ENCODE measurements at places on chromosomes 4 and X.

GRCh38 chr4:72295966-72296557 is 264.3 kb downstream of the NPFFR2 start:
- H3K4me1 ChIP-seq, result no peaks in the 10 kb centered on the region
- no peaks in the 10 kb centered on the region for H3K36me3 ChIP-seq
- DNase-seq, result no peak
- no peak overlapping the region for H3K4me3 ChIP-seq
- no peak overlapping the region for H3K27ac ChIP-seq
- no peaks in the 10 kb centered on the region for H3K27me3 ChIP-seq

- H3K27ac ChIP-seq, result peak overlapping the region; percentile 91
- H3K4me3 ChIP-seq, result peak overlapping the region; percentile 81
- H3K36me3 ChIP-seq, result peaks cover 2% of the 10 kb centered on the region
- no peaks in the 10 kb centered on the region for H3K27me3 ChIP-seq
Observed at GRCh38 chr4:38667085-38667893, 3.3 kb downstream of the KLF3 start.

GRCh38 chr4:14087921-14088320 is 460.4 kb upstream of the BOD1L1 start:
- no peak for DNase-seq
- H3K36me3 ChIP-seq, result no peaks in the 10 kb centered on the region
- no peak overlapping the region for H3K4me3 ChIP-seq
- H3K4me1 ChIP-seq, result no peaks in the 10 kb centered on the region
- H3K27ac ChIP-seq, result no peak overlapping the region

GRCh38 chr4:40688446-40689095 is 58.9 kb upstream of the RBM47 start:
- no peaks in the 10 kb centered on the region for H3K4me1 ChIP-seq
- DNase-seq, result no peak
- no peak overlapping the region for H3K27ac ChIP-seq
- H3K27me3 ChIP-seq, result no peaks in the 10 kb centered on the region
- H3K36me3 ChIP-seq, result no peaks in the 10 kb centered on the region

GRCh38 chr4:172830295-172830764 is 338.3 kb upstream of the GALNT7 start:
- no peaks in the 10 kb centered on the region for H3K36me3 ChIP-seq
- H3K27ac ChIP-seq, result no peak overlapping the region

- H3K27me3 ChIP-seq, result no peaks in the 10 kb centered on the region
- no peak overlapping the region for H3K4me3 ChIP-seq
- no peak for DNase-seq
Observed at GRCh38 chrX:150790021-150790420, 96.8 kb downstream of the MTMR1 start.

DNA sequence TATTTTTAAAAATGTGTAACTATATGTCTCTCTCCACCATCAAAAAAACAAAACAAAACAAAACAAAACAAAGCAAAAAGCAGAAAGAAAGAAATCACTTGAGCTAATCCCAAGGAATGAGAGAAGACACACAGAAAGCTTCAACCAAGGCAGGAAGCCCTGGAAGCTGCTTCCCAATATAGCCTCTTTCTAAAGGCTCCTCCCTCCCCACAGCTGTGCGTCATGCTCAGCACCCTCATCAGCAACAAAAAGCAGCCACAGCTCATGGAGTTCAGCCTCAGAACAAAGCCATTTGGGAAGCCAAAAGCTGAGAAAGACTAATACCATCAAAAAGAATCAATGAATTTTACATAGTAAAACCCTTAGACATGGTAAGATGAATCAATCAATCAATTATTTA is 501.6 kb upstream of the SMIM31 start:
- H3K4me1 ChIP-seq, result no peaks in the 10 kb centered on the region
- H3K4me3 ChIP-seq, result no peak overlapping the region
- H3K36me3 ChIP-seq, result no peaks in the 10 kb centered on the region
- no peak for DNase-seq
- no peaks in the 10 kb centered on the region for H3K27me3 ChIP-seq

DNA sequence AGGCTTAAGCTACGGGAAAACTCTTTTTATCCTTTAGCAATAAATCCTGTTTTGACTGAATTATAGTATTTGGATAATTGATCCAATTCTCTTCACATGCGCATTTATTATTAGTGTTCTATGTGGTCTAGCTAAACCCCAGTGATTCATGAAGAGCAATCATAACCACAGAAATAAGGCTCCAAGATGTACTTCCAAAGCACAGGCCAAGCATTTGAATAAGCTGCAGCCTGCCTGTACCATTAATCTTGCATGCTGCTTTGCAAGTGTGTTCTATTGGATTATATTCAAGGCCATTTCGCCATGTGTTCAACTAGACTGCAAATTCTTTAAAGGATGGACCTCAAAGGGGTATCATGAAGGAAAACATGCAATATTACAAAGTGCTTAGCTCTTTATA is 385.2 kb upstream of the FAT1 start:
- no peak overlapping the region for H3K27ac ChIP-seq
- H3K36me3 ChIP-seq, result no peaks in the 10 kb centered on the region
- H3K27me3 ChIP-seq, result no peaks in the 10 kb centered on the region
- no peak overlapping the region for H3K4me3 ChIP-seq

DNA sequence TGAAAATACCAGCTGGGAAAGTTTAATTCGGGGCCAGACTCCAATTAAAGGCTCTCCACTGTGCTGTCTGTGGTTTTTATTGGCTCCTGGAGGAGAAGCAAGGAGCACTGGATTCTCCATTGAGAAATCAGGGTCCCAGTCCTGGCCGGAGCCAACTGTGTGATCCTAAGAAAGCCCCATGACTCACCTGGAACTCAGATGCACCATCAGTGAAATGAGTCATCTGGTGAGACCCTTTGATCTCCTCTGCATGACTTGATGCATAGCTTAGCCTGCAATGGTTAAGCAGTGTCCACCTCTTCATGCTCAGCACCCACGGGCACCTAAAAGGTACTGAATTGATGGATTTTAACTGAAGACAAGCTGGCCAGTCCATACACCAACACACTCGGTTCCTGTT is 119.2 kb upstream of the VCX3B start:
- H3K4me1 ChIP-seq, result no peaks in the 10 kb centered on the region
- no peak for DNase-seq
- H3K27ac ChIP-seq, result no peak overlapping the region
- H3K4me3 ChIP-seq, result no peak overlapping the region
- H3K36me3 ChIP-seq, result no peaks in the 10 kb centered on the region

DNA sequence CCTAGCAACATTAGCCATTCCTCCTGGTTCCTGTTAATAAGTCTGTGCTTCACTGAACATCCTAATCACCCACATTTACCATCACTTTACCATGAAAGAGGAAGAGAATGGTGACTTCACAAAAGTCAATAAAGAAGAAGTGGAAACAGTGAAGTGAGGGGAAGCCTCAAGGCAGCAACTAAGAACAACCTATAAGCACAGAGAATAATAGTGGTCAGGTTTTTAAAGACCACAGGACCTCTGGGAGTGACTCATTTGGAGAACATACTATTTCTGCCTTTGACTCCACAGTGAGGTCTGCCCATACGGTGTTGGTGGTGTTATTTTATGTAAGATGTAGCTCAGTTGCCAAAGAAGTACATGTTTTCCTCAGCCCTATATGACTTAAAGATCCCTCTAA is 86.0 kb upstream of the TET2 start:
- H3K27me3 ChIP-seq, result no peaks in the 10 kb centered on the region
- no peak overlapping the region for H3K4me3 ChIP-seq
- H3K36me3 ChIP-seq, result no peaks in the 10 kb centered on the region

DNA sequence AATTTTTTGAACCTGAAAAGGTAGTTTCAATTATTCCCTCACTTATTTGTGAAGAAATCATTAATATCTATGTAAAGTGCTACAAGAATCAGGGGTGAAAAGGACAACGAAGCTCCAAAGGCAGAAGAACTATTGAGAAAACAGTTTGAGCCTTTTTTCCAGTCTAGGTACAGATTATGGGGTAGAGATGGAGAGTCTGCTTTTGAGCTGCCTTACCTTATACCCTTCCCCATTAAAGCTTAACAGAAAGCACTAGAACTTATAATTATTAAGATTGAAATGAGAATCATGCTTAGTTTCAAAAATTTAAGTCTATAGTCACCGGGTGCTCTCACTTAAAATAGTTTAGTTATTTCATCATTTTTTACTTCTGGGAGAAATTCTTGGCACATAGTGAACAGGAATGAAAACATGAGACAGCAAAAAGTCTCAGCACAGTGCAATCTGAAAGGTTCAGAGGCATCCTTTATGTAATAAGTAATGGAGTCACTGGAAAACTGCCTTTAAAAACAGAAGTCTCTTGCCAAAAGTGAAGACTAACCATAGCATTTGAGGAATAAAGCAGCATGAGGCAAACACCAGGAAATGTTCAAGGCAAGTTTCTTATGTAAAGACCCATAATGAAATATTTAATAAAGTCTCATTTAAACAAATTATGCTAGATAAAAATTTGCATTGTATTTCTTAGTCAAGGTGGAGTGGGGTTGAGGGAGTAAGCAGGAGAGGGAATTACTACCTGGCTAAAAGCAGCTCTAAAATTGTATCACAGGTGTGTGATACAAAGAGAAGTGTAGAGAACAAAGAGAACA is 5.1 kb upstream of the DCLK2 start:
- H3K27me3 ChIP-seq, result no peaks in the 10 kb centered on the region
- H3K36me3 ChIP-seq, result no peaks in the 10 kb centered on the region
- H3K27ac ChIP-seq, result no peak overlapping the region
- H3K4me3 ChIP-seq, result no peak overlapping the region
- H3K4me1 ChIP-seq, result peaks cover 10% of the 10 kb centered on the region

DNA sequence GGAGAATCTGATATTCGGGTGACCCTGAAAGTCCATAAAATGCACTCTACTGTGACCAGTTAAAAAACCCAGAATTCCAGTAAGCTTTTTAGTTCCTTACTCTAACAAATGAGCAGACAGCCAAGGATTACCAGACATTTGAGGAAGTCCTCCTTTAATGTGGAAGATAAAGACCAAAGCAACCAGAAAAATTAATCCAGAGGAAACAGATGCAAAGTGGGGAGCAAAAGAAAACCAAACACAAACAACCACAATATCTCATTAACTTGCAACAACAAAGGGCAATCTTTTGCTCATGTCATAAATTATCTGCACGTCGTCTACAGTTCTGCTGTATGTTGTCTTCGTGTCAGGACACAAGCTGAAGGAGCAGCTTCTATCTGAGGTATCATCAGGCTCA is 164.4 kb downstream of the PJA1 start:
- H3K27ac ChIP-seq, result no peak overlapping the region
- H3K27me3 ChIP-seq, result no peaks in the 10 kb centered on the region
- H3K4me3 ChIP-seq, result no peak overlapping the region

- H3K4me3 ChIP-seq, result no peak overlapping the region
- no peak overlapping the region for H3K27ac ChIP-seq
- no peaks in the 10 kb centered on the region for H3K36me3 ChIP-seq
- DNase-seq, result no peak
- H3K4me1 ChIP-seq, result no peaks in the 10 kb centered on the region
Observed at GRCh38 chr4:24662056-24662455, 77.7 kb upstream of the DHX15 start.

DNA sequence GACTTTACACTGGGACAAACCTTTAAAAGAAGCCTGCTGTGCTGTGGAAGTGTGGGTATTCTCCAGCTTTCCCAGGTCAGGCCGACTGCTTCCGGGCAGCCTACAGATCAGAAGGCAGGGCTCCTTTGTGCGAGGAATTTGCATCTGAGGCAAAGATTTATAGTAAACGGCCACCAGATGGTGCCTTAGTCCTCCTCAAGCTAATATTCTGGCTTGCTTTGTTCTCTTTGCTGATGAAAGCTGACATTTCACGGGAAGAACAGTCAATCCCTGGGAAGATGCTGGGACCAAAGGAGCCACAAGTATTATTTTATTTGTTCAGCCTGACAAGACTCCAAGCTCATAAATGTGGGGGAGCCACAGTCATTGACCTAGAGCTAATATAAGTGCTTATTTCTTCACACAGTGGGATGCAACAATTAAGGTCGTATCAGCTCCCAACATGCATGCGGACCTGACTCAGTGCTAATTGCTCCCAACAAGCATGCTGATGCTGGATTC is 120.7 kb upstream of the TRIM2 start:
- no peaks in the 10 kb centered on the region for H3K27me3 ChIP-seq
- no peak overlapping the region for H3K27ac ChIP-seq
- H3K36me3 ChIP-seq, result no peaks in the 10 kb centered on the region
- H3K4me3 ChIP-seq, result no peak overlapping the region

GRCh38 chr4:140049849-140050637 is 103.9 kb downstream of the MAML3 start:
- H3K27ac ChIP-seq, result peak overlapping the region; percentile 82
- H3K36me3 ChIP-seq, result no peaks in the 10 kb centered on the region
- H3K4me1 ChIP-seq, result peaks cover 46% of the 10 kb centered on the region
- no peaks in the 10 kb centered on the region for H3K27me3 ChIP-seq

DNA sequence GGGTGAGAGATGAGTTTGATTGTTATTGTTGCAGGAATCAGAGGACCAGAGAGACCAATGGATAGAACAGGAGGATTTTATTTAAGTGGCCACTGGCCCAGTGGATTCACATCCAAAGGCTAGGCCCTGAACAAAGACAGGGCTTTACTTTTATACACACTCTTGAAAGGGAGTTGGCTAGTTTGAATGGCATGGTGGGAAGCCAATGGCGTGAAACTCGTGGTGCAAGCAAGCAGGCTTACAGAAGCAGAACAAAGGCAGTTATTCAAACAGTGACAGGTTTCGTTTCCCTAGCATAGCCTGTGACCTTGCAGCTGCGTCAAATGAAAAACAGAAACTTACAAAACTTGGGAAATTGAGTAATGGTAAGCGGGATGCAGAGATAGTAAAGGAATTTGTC is 110.2 kb upstream of the PRDX4 start:
- H3K4me1 ChIP-seq, result no peaks in the 10 kb centered on the region
- H3K4me3 ChIP-seq, result no peak overlapping the region
- H3K27ac ChIP-seq, result no peak overlapping the region

DNA sequence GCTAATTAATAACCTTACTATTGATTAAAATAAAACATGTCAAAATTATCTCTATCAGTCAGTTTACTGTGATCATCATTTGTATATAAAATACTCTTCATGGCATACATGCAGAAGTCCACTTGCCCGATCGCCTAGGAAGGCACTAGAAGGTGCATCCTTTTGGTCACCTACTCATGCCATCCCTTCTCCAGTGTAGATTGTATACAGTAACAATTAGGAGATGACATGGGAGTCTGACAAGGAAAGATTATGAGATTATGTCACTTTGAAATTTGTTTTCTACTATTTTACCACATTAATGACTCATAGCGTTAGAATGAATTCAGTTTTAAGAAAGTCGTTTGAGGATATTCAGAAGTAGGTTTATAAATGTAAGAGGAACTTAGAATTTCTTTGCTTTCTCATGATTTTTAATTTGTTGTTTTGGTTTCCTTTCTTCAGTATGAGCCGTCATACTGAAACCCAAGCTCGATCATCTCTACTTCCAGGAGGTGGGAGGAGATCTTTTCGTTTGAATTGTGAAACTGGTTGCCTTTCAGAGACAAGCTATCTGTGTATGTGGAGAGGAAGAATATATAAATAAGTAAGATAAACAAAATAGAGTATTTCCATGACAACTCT is 51.1 kb upstream of the UNC5C start:
- no peak for DNase-seq
- H3K4me3 ChIP-seq, result no peak overlapping the region
- no peaks in the 10 kb centered on the region for H3K4me1 ChIP-seq
- no peaks in the 10 kb centered on the region for H3K36me3 ChIP-seq
- no peaks in the 10 kb centered on the region for H3K27me3 ChIP-seq

- H3K27me3 ChIP-seq, result no peaks in the 10 kb centered on the region
- H3K36me3 ChIP-seq, result no peaks in the 10 kb centered on the region
- peaks cover 2% of the 10 kb centered on the region for H3K4me1 ChIP-seq
- no peak overlapping the region for H3K27ac ChIP-seq
- H3K4me3 ChIP-seq, result no peak overlapping the region
Observed at GRCh38 chr4:41221850-41222645, 7.7 kb upstream of the APBB2 start.

GRCh38 chr4:134533068-134533467 is 331.5 kb upstream of the PABPC4L start:
- H3K36me3 ChIP-seq, result no peaks in the 10 kb centered on the region
- H3K4me3 ChIP-seq, result no peak overlapping the region
- no peak overlapping the region for H3K27ac ChIP-seq
- DNase-seq, result no peak
- H3K4me1 ChIP-seq, result no peaks in the 10 kb centered on the region
